WTC11 (cell line): ENCODE measurements at places on chromosomes 1 and 21.

DNA sequence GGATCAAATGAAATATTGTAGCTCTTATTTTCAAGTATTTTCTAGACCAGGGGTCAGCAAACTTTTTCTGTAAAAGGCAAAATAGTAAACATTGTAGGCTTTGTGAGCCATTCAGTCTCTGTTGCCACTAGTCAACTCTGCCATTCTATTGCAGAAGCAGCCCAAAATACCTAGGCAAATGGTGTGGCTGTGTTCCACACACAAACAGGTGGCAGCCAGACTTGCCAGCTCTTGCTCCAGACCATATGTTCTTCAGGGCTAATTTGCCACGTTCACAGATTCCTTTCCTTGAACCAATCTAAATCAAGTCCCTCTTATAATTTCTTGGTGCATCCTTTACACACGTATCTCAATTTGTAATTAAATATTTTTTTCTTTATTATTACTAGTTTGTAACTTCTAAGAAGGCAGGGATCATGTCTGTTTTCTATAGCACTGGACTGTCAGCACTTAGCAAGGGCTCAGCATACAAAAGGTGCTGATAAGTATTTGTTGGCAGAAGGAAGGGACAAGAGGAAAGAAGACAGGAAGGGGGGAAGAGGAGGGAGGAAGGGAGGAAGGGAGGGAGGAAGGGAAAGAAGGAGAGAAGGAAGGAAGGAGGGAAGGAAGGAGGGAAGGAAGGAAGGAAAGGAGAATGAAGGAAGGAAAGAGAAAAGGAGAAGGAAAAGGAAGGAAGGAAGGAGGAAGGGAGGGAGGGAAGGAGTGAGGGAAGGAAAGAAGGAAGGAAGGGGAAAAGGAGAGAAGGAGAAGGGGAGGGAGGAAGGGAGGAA lies 106.5 kb upstream of the EDEM3 start:
- no peak for DNase-seq

DNA sequence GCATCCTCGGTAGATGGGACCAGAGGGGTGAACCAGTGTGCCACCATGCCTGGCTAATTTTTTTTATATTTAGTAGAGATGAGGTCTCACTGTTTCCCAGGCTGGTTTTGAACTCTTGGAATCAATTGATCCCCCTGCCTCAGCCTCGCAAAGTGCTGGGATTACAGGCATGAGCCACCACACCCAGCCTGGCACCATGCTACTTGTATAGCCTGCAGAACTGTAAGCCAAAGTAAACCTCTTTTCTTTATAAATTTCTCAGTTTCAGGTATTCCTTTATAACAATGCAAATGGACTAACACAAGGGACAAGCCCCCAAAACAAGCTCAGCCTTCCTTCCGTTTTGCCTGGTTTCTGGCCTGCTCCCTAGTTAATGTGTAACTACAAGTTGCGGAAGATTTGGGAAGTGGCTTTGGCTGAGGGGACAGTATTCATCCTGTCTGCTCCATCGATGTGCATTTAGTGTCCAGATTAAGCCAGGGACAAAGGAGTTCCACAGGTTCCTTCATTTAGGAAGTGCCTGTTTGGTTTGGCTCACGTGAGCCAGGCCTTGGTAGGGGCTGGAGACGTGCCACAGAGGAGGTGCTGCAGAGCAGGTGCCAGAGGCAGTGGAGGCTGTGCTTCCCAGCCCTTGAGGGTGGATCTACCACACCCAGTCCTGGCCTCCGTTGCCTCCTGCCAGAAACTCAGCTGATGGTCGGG lies 4.4 kb downstream of the AVPR1B start:
- no peak for DNase-seq

GRCh38 chr1:64114012-64114525 lies 89.4 kb upstream of the UBE2U start:
- no peak for DNase-seq

DNA sequence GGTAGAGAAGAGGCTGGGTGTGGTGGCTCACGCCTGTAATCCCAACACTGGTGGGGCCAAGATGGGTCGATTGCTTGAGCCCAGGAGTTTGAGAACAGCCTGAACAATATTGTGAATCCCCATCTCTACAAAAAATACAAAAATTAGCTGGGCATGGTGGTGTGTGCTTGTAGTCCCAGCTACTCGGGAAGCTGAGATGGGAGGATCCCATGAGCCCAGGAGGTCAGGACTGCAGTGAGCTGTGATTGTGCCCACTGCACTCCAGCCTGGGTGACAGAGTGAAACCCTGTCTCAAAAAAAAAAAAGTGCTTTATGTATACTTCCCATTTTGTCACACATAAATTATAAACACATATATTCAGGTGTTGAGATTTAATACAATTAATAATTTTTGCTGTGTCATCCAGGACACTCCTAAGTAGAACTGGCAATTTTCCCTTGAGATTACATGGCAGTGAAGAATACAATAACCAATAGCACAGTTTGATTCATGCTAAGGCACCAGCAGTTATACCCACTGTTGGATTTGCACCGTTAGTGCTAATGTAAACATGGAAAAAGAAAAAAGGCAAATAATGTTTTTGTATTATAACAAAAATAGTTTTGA lies 15.5 kb downstream of the GABPB2 start:
- no peak for DNase-seq

DNA sequence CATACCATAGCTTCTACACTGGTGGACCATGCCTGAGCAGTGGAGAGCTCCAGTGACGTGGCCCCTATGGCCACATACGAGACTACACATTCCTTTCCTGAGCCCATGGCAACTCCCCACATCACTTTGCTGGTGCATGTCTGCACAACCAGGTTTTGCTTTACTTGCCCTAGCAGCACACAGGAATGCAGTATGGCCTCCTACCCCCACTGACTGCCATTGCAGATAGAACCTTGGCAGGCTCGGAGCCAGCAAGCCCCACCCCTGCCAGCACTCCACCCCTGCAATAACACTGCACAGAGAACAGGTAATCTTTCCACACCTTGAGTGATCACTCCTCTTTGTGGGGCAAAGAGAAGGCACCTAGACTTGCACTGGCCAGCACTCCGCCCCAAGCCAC lies 531.9 kb upstream of the CAMK1G start:
- no peak for DNase-seq

DNA sequence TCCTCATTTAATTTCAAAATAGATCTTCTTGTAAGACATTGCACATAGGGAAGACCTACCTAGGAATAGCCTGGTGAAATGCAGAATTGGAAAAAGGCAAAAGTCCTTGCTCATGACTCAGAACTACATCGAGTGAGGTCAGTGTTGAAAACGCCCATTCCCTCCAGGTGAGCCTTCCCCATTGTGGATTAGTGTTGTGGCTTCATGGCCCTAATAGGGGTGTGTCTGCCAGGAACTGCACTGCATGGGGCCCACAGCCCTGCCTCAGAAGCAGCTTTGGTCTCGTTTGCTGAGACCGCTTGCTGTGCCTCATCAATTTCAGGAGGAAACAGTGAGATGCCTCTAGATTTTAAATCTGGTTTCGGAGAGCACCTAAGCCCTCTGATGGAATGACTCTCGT lies 17.0 kb downstream of the TFF3 start:
- no peak for DNase-seq

- DNase-seq: peak; percentile 100
These were observed 32.9 kb upstream of the UTS2 start for GRCh38 chr1:7885513-7886404.

DNA sequence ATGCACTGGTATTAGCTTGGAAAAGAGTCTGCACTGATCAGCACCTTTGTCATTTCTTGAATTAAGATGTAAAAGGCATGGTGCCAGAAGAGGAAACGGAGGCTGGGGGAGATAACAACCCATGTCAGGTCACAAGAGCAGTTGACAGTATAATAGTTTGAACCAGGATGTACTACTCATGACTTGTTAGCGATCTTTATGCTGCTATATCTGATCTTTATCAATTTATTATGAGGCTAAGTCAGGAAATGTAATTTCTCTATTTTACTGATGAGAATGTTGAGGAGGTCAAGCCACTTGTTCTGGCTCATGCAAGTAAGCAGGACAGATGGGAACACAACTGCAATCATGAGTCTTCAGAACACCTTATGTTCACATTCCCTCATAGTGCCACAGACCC lies 41.4 kb downstream of the RGS5 start:
- no peak for DNase-seq

GRCh38 chr1:156646738-156647211 lies 4.9 kb downstream of the BCAN start:
- no peak for DNase-seq

DNA sequence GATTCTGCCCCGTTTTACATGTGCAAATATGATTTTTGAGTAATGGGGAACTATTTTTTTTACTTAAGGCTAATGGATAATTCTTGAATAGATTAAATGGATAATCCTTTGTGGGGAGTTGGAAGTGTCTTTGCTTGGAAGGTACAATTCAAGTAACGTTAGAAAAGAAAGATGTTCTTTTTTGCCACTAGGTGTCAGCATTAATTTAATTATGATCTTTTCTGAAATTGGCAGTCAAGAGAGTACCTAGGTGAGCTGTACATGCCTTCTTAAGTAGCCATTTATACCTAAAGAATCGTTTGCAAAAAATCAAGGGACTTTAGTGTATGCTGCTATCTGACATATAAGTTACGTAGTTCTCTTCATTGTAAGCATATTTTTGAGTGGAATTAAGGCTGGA lies 2.2 kb downstream of the FBXO28 start:
- no peak for DNase-seq

- no peak for DNase-seq
These were observed 10.9 kb upstream of the UBR4 start for GRCh38 chr1:19220991-19221390.

DNA sequence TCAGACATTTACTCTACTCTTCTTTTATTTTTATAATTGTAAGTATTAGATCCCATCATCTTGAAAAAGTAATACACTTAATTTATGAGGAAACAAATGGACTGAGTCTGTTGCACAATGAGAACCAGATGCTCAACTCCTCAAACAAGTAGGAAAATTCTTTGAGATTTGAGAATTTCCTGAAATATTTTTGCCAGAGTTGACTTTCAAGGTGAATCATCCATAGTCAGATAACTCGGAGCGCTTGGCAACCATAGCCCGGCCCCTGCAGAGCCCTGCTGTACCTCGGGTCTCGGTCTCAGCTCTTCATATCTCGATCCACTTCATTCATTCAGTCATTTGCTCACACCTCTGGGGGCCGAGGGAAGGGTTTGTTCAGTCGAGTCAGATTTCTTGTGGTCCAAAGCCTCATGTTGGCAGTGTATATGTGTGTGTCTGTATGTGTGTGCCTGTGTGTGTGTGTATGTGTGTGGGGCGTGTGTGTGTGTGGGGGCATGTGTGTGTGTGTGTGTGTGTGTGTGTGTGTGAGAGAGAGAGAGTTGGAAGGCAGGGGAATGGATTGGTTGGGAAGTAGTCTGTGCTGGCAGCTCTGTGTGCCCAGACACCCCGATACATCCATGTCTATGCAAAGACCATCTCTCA lies 18.1 kb upstream of the PCP4 start:
- DNase-seq: no peak

DNA sequence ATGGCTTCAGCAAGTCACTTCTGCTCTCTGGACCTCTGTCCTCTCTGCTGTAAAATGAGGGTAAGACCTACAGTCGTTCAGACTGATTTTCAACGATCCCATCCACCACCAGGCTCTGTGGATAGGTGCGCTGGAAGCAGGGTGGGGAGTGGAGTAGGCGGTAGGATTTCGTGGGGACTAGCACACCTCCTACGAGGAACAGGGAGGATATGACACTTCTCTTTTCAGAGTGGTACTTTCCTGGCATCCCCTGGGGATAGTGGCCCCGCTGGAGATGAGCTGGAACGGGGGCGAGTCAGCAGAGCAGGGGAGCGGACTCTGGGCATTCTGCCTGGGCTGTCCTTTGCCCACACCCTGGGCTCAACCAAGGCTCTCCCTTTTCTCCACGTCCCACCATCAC lies 17.7 kb downstream of the ETNK2 start:
- DNase-seq: no peak

GRCh38 chr1:206963740-206964139 lies 6.5 kb downstream of the FCAMR start:
- no peak for DNase-seq

DNA sequence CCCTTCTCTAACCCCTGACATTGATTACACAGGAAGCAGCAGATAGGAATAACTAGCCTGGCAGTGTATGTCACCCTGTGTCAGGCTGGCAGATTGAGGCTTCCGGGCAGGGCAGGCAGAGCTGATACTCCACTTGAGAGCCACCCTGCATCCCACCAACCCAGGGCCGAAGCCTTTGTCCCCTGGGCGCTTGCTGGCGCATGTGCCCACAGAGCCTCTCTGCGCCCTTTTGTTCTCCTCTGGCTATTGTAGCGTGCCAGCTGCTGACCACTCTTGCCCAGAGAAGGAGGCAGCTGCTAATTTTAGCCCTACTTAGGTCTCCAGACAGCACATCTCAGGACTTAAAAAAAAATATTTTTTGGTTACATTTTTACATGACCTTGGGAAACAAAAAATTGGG lies 304.9 kb downstream of the HHAT start:
- DNase-seq: no peak

GRCh38 chr1:119697598-119697997 lies 14.1 kb upstream of the PHGDH start:
- DNase-seq: no peak

GRCh38 chr1:17915511-17916197 lies 160.5 kb downstream of the ACTL8 start:
- DNase-seq: no peak

GRCh38 chr1:28580722-28581530 lies 11.1 kb upstream of the RAB42 start:
- DNase-seq: peak; percentile 37

DNA sequence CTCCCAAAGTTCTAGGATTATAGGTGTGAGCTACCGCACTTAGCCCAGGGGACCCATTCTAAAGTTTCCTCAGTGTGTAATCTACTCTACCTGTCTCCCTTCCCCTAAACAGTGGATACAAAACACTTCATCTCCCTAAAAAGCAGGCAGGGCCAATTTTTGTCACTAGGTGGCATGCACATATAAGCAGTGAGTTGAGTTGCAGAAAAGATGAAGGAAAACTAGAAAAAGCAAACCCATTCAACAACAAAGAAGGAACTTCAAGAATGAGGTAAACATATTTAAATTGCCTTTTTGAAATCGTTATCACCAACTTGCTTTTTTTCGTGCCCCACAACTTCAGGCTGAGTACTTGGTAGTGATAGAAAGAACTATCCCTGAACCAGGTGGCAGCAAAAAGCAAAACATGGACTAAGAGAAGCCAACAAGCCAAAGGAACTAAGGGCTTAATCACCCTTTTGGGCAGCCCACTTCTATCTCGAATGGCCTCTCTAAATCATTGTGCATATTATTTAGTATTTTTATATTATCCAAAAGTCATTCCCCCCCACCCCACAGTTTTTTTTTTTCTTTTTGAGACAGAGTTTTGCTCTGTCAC lies 19.7 kb upstream of the ALDH9A1 start:
- DNase-seq: peak; percentile 55

- no peak for DNase-seq
These were observed 9.1 kb upstream of the AK2 start for GRCh38 chr1:33045814-33046213.

GRCh38 chr1:156697481-156697880 lies 7.9 kb downstream of the CRABP2 start:
- DNase-seq: no peak

DNA sequence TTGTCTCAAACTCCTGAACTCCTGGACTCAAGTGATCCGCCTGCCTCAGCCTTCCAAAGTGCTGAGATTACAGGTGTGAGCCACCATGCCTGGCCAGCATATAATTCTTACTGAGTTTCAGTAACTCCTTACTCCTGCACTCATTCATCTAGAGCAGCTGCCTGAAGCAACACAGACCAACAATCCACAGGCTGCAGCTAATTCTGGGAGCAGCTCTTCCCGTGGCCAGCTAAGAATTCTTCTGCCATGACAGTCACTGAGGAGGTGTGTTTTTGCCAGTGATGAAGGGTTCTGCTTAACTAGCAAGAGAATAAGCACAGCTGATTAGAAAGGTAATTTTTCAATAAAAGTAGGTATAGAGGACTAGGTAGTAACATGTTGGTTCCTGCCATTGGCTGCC lies 5.4 kb downstream of the VTCN1 start:
- DNase-seq: no peak

GRCh38 chr1:222976453-222976852 lies 161.6 kb downstream of the DISP1 start:
- no peak for DNase-seq
